ENCODE measurements at places on chromosomes 5 and 9.

DNA sequence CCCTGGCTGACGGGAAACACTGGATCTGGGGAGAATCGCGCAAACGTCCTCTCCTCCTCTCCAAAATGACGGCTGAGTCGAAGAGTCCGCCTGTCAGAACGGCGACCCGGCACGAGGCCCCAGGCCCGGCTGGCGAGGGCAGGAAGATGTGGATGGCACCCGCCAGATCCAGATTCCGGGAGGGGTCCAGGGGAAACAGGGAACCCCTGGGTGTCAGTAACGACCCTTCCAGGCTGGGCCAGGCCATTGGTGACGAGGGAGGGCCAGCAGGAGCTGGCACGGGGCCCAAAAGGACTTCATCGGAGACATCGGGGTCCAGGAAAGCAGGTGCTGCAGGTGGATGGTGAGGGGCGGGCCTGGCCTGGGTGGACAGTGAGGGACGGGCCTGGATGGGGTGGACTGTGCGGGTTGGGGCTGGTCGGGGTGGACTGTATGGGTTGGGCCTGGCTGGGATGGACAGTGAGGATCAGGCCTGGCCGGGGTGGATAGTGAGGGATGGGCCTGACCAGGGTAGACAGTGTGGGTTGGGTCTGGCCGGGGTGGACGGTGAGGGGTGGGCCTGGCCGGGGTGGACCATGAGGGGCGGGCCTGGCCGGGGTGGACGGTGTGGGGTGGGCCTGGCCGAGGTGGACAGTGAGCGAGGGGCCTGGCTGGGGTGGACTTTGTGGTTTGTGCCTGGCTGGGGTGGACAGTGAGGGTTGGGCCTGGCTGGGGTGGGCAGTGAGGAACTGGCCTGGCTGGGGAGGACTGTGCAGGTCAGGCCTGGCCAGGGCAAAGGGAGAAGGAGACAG lies 14.0 kb downstream of the SLC6A3 start:
- DNase-seq = no peak

- no peak for DNase-seq
Measured at GRCh38 chr9:129547063-129547462, 73.8 kb downstream of the C9orf50 start.

GRCh38 chr5:58341476-58341875 lies 118.4 kb downstream of the PLK2 start:
- DNase-seq = no peak

DNA sequence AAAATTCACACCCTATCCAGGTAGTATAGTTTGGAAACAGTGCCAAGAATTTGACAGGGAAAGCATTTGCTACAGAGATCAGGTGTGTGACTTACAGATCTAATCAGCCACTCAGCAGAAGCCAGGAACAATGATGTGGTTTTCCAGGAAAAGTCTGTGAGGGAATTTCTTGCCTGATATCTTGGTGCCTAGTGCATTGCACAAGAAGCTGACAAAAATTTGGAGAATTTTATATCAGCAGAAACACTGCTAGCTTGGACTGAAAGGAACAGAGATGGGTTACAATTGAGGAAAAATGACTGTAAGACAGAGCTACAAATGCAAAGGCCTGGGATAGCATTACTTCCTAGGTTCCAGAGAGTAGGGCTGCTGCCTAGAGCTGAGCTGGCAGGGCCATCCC lies 658.1 kb upstream of the CHD1 start:
- no peak for DNase-seq

Data from memory B cell (primary cell).